ENCODE measurements at places on chromosomes 4 and X.

GRCh38 chrX:118507766-118508165 is 12.2 kb downstream of the DOCK11 start:
- no peak for DNase-seq

GRCh38 chr4:144189121-144189520 is 48.6 kb upstream of the GYPA start:
- no peak for DNase-seq

- DNase-seq, result peak; percentile 27
Observed at GRCh38 chrX:109732017-109732801, 848 bp downstream of the ACSL4 start.

- no peak for DNase-seq
Observed at GRCh38 chr4:78710536-78710935, 65.6 kb upstream of the BMP2K start.

DNA sequence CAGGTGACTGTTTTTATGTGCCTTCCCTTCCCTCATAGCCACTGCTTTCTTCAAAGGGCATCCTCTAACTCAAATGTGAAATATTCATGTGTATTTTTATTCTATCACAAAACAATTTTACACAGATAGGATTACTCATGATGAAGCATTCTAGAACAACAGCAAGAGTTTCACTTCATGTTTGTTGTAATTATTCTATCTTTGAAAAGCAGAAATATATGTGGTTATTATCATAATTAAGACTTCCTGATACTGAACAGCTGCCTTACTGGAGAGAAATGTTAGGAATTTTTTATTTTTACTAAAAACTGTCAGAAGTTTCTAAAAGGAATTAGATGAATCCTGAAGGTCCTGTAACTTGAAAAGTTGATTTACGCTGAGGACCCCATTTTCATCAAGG is 229.1 kb downstream of the PALLD start:
- no peak for DNase-seq

GRCh38 chrX:79336869-79337815 is 30.0 kb downstream of the ITM2A start:
- no peak for DNase-seq

DNA sequence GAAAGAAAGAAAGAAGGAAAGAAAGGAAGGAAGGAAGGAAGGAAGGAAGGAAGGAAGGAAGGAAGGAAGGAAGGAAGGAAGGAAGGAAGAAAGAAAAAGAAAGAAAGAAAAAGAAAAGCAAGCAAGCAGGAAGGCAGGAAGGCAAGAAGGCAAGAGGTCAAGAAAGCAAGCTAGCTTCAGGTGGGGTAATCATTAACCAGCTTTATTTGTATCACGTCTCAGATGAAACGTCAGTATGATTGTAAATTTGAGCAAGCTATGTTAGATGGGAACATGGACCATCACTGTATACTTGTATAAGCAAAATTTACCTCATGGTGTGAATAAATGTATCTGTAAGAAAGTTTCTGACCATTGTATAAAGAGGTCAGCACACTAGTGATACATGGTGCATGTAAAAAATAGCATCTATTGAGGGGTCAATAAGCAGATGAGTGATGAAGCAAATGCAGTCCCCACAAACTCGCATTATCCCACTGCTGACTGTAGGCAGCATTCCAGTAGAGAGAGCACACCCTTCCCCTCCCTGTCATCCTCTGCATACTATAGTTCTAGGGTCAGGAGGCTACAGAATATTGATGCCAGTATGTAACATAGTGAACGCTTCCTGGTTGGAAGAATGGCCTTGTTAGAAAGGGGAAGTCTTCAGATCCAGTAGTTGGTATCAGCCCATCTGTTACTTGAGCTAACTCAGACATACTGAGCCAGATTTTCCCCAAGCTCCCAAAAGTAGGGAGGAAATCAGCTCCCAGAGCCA is 16.5 kb upstream of the KLHL34 start:
- no peak for DNase-seq

- DNase-seq, result peak; percentile 31
Observed at GRCh38 chr4:114312338-114312737, 286.3 kb upstream of the UGT8 start.

- DNase-seq, result no peak
Observed at GRCh38 chr4:172818901-172819300, 349.7 kb upstream of the GALNT7 start.

GRCh38 chr4:17915439-17915838 is 104.7 kb downstream of the NCAPG start:
- no peak for DNase-seq

GRCh38 chr4:88672987-88673386 is 24.6 kb downstream of the NAP1L5 start:
- peak; percentile 44 for DNase-seq

- no peak for DNase-seq
Observed at GRCh38 chrX:10582945-10583344, 37.4 kb downstream of the MID1 start.

DNA sequence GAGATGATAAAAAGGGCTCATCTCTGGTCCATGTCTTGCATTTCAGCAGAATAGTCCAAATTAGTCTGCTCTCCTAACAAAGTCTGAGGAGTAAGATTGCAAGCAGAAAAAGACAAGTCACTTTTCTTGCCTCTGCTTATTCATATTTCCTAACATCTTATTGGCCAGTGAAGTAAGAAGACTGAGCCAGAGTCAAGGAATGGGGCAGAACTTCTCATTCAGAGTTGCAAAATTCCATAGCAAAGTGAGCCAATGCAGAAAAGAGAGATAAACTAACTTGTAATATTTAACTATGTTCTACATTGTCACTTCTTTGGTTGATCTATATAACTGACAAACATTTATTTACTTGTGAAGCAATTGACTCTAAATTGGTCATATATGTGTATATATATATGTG is 2304.0 kb downstream of the ARAP2 start:
- no peak for DNase-seq

DNA sequence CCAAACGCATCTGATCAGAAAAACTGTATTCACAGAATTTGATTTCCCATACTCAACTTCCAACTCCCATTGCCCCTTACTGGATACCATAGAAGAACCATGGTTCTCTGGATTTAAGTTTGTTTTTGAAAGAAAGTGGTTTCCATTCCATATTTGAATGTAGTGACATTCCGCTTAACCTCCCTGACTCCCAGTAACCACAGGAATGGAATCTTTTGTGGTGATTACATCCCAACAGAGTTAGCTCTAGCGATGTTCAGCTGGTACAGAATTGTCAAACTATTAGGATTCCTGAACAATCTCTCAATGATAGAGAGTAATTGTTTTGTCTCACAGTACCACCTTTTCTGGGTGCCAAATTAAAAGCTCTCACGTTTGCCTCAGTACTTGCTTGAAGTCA is 1.7 kb downstream of the NUDT10 start:
- DNase-seq, result no peak

DNA sequence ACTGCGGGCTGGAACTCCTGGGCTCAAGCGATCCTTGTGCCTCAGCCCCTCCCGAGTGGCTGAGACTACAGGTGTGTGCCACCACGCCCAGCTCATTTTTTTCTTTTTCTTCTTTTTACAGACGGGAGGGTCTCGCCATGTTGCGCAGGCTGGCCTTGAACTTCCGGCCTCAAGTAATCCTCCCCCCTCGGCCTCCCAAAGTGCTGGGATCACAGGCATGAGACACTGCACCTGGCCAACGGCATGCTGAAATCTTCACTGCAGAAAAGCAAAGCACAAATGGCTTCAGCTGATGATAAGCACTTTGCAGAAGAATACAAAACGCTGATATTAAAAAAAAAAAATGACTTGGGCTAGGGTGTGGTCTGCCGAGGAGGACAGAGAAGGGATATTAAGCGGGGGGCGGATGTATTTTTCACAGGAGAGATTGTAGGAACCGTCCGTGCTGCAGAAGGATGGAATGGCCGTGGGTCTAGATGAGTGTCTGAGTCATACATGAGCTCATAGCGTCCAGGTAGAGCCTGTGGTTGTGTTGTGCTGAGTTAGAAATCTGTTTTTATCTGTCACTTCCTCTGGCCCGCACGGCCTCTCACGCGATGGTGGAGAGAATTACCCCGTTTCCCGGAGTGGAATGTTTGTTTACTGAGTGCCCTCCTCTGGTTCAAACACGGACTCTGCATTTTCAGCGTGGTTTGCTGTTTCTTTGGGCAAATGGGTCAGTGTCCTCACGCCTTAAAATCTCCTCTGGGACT is 8.5 kb upstream of the AKAP17A start:
- DNase-seq, result no peak

DNA sequence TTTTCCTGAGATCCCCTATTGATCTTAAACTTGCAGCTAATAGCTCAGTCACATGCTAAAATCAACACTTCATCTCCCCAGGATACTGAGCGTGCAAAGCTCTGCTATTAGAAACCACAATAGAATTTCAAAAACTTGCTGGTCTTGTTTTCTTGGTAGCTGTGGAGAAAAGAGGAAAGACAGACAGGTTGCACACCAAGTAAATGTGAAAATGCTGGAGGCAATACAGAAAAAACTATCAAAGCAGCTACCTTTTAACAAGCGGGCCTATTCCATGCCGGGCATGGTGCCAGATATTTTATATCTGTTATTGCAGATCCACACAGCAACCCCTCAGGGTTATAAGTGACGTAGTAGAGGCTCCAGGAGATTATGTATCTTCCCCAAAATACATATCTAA is 171.9 kb downstream of the DCTD start:
- no peak for DNase-seq

DNA sequence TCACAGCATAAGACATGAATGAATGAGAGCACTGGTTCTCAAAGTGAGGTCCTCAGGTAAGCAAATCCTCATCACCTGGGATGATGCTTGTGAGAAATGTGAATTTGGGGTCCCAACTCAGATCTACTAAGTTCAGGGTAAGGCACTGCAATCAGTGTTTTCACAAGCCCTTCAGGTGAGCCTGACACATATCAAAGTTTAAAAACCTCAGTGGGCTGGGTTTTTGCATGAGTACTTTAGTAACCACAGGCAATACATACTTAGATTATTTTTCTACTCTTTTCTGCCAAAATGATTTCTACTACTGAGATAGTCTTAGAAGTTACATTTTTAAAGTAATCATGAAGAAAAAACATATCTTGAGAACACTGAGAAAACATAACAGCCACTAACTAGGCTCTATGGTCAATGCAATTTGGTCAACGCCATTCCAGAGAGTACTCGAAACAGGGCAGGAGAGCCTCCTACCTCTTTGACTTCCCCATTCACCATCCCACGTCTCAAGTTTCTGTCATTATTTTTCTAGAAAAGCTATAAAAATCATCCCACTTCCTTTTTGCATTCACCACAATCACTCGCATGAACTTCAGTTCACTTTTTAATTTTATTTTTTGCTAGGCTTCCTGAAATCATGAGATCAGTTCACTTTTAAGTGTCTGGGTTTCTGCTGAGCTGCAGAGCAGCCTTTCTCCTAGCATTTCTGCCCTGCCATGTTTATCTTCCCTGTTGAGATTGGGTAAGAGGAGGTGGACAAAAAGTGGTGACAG is 73.8 kb downstream of the MFAP3L start:
- DNase-seq, result no peak

DNA sequence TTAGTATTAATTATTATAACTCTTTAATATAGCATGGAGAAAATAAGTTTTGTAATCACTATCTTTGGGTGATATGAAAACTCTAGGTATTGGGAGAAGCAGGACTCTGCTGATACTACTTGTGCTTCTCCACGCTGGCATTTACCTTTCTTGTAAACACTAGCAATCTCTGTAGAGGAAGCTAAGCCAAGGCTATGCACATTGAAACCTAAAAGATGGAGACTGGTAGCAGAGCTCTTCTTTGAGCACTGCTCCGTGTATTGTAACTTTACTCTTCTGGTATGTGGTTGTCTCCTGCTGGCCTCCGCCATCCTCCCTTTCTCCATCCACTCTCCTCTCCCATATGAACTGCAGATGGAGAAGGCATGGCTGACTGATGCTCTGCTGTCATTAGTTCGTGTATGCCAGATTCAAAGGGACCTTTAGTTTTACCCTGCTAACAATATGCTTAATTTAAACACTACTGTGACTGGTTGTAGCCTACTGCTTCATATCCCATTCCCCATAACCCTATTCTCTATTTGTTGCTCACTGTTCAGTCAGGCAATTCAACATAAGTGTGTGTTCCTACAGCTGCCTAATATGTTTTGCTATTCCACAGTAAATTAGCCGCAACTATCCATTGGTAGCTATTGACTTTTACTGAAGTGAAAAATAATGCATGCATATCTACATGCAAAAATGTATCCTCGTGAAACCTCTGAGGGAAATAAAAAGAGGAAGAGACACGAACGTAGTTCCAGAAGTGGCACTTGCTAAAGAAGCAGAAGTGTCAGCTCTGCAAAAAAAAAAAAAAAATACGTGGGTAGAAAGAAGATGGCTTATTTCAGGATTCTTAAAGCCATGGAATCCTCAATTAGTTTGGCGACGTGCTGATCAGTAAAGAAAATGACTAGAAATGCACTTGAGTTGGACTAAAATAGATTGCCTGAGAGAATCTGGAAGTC is 55.6 kb upstream of the CCSER1 start:
- no peak for DNase-seq

GRCh38 chrX:119755981-119756533 is 2.3 kb upstream of the SOWAHD start:
- DNase-seq, result no peak

- DNase-seq, result no peak
Observed at GRCh38 chrX:55014897-55015299, 14.7 kb downstream of the APEX2 start.

DNA sequence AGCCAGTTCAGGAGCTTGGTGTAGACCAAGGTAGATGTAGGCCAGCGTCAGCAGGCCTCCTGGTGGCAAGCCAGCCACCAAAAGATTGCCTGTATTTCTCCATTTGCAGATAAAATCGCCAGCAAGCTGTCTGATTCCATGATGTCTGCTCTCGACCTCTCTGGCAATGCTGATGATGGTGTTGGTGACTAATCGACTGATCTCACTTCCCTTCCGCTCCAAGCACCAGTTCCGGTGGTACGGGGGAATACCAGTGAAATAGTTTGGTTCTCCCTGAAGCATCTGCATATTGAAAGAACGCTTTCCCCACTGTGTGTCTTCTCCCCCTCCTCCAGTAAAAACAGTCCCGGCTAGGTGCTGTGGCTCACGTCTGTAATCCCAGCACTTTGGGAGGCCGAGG is 30.4 kb downstream of the GNL3L start:
- DNase-seq, result no peak

- no peak for DNase-seq
Observed at GRCh38 chrX:12866451-12867377, at the start of gene TLR7. TSS of gene TLR7 (plus strand) at chrX:12867072. CDS start at chrX:12867579, 507 bp downstream.

DNA sequence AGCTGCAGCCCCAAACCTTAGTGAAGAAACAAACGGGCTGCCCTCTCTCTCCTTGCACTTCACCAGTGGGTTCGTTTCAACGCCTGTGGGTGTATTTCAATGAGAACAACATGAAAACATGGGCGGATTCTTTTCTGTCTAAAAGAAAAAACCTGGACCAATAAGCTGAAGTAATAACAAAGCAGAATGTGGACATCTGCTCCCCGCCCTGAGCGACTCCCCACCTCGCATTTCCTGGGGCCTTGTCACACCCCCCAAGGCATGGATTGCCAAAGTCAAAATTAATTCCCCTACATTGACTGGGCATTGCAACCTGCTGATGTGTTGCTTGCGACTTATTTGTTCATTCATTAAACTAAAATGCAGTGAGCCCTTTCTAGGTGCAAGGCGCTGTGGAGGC is 142.9 kb downstream of the BCOR start:
- DNase-seq, result no peak

Data from H9 (cell line).